ENCODE measurements at places on chromosomes 2 and 18.
A peak's percentile ranks its signal among the peaks of the same experiment; 100 is the strongest.

- no peak for DNase-seq
Observed at GRCh38 chr2:71812736-71813135, 334.9 kb downstream of the CYP26B1 start.

DNA sequence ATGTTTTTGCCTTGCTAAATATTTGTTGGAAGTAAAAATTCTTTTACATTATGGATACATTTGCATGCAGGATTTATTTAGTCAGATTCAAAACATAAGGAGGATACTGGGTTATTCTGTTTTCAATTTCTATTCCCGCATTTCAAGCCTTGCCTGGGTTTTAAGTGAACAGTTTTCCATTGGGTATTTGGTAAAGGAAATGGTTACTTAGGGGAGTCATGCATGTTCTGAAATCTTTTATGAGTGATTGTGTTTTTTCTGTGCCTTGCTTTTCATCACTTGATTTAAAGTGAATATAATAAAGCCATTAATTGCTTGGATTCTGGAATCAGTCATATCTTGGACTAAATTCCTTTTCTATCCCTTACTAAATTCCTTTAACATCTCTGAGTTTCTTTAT, 12.0 kb upstream of the SP9 start:
- DNase-seq, result no peak

GRCh38 chr2:103875131-103875530, 978.8 kb upstream of the POU3F3 start:
- DNase-seq, result no peak

GRCh38 chr2:118975133-118975532, 33.1 kb downstream of the MARCO start:
- no peak for DNase-seq

- peak; percentile 5 for DNase-seq
Observed at GRCh38 chr18:25164848-25165811, 186.8 kb downstream of the ZNF521 start.

DNA sequence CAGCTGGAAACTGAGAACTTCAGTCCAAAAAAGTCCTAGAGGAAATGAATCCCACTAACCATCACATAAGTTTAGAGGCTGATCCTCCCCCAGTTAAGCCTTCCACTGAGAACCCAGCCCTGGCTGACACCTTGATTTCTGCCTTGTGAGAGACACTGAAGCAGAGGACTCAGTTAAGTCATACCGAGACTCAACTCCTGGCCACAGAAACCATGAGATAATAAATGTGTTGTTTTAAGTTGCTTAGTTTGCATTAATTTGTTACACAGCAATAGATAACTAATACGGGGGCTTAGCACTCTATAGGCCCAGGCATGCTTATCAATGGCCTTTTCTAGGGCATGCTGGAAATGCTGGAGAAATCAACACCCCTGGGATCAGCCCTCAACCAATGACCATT, 3.4 kb upstream of the ADD2 start:
- no peak for DNase-seq

- no peak for DNase-seq
Observed at GRCh38 chr2:39865751-39866150, 86.7 kb upstream of the THUMPD2 start.

DNA sequence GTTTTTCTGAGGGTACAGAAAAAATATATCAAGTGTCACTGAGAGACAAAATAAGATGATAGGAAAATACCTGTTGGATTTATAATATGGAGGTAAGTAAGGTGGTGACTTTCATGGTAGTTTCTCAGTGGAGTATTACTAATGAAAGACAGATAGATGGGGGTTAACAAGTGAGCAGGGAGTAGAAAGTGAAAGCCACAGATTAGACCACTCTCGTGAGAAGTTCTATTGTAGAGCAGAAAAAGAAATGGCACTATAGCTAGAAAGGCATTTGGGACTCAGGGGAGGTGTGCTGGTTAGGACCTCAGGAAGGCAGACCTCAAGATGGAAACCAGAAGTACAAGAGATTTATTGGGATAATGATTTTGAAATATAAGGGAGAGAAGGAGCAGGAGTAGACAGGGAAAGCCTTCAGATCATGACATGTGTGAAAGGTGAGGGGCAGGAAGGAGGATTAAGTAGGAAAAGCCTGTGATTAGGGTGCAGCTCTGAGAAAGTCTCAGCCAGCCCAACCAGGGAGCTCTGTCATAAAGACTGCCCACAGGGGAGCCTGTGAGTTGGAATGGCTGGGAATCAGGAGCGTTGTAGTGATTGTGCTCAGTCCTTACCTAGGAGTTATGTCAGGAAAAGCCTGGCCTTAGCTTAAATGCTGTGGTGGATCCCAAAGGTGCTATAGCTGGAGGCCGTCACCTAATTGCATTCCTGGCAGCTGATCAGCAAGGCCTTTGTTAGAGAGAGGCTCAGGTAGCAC, 198.1 kb downstream of the IKZF2 start:
- DNase-seq, result peak; percentile 18

DNA sequence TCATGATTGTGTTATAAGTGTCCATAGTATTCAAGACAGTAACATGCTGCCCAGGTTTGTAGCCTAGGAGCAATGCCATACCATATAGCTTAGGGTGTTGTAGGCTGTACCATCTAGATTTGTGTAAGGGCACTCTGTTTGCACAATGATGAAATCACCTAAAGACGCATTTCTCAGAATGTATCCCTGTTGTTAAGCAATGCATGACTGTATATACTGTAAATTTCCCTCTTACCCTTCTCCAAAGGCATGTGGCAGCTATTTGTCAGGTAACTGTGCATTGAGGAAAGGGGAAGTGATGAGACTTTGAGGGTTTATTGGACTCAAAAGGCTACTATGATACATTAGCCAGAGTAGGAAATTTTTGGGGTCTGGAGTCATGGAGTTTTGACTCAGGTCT, 180.8 kb downstream of the VAPA start:
- no peak for DNase-seq

DNA sequence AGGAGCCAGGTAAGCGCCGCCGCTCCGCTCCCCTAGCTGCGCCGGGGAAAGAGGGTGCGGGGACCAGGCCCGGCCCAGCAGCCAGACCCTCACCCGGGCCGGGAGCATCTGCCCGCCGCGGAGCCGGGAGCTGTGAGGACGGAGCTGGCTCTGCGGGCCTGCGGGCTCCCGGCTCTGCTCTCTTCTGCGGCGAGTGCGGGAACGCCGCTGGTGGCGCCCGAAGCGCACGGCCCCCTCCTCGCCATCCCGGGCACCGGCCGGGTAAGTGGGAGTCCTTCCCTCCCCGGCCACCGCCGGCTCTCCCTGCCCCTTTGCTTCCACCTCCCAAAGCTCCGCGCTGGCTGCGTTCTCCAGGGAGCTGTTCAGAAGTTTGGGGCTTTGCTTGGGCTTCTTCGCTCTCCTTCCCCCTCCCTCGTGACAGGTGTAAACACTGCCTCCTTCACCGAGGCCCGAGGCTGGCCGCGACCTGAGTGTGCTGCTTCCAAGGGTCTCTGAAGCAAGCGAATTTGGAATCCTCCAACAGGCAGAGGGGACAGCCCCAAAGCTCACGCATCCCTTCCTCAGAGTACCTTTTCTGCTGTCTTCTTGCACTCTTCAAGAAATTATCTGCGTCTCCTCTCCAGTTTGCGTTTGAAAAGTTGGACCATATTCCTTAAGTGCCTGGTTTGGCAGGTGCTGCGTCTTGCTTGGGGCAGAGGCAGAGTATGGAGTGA, 632 bp downstream of the AFTPH start:
- peak; percentile 71 for DNase-seq

DNA sequence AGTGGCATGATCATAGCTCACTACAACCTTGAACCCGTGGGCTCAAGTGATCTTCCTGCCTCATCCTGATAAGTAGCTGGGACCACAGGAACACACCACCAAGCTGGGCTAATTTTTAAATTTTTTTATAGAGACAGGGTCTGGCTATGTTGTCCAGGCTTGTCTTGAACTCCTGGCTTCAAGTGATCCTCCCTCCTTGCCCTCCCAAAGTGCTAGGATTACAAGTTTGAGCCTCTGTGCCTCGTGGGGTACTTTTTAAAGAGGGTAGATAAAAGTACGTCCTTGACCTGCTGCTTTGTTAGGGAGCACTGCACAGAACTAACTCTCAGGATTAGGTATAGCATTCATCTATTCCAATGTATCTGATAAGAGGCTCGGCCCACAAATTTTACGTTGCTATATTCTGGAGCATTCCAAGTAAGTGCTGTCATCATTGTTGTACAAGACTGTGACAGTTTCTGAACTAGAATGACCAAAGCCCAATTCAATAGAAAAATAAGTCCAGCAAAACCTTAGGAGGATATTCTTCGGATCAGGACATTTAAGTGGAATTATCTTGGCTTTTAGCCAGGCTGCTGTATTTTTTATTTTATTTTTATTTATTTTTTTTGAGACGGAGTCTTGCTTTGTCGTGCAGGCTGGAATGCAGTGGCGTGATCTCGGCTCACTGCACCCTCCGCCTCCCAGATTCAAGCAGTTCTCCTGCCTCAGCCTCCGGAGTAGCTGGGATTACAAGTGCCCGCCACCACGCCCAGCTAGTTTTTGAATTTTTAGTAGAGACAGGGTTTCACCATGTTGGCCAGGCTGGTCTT, 4.1 kb downstream of the MTCL1 start:
- DNase-seq, result no peak

DNA sequence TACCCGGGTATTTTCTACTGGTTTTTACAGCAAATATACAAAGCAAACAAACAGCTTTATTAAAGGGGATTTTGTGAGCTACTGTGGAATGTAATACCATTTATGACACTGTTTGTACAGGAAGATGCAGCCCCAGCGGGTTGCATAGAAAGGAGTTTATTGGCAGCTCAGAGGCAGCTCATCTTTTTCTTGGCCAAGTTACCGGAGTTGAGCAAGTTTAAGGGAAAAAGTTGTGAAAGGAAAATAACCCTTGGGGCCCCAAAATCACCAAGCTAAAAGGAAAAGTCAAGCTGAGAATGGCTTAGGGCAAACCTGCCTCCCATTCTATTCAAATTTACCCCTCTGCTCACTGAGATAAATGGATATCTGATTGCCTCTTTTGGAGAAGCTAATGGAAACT, 60.8 kb downstream of the MOB4 start:
- DNase-seq, result no peak

DNA sequence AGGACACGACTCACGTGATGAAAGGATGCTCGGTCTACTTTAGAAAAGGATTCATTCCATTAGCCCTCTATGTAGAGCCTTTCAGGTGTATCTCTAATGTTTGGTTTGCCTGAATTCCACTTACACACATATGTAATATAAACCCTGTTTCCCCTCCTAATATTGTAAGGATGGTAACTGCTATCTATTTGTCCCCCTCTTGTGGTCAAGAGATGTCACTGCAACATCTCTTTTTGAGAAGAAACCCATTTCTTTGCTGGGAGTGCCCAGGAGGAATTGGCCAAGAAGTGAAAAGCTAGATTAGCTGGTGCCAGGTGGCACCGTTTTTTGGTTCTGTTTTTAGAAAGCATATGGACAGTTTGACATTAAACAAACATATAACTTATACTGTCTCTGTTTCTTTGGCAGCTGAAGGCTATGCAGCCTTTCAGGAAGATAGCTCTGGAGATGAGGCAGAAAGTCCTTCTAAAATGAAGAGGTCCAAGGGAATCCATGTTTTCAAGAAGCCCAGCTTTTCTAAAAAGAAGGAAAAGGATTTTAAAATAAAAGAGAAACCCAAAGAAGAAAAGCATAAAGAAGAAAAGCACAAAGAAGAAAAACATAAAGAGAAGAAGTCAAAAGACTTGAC, 41.2 kb downstream of the RALBP1 start:
- peak; percentile 33 for DNase-seq

DNA sequence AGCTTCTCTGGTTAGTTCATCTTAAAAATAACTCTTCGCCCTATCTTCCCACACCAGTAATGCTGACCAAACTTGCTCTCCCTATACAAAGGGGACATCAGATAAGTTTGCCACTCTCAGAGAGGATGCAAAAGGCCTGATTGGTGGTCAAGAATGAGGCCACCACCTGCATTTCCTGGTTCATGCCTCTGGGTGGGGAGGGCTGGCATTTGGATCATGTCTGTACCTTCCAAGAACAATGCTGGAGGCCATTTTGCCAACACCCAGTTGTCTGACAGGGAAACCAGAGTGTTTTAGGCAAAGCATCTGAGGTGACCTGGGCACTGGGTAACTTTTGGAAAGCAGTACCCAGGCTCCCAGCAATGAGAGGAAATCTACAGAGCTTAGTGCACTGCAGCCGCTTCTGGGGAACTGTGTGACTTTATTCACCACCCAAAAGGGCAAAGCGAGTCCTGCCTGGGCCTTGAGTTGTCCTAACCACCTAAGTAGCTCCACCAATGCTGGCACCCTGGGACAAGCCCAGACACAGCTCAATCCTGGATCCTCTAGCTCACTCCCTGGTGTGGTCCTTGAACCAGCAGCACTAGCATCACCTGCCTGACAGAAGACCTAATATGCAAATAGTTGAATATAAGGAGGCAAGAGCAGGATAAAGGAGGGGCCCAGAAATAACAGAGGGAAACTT, 35.1 kb downstream of the CAPN13 start:
- no peak for DNase-seq

DNA sequence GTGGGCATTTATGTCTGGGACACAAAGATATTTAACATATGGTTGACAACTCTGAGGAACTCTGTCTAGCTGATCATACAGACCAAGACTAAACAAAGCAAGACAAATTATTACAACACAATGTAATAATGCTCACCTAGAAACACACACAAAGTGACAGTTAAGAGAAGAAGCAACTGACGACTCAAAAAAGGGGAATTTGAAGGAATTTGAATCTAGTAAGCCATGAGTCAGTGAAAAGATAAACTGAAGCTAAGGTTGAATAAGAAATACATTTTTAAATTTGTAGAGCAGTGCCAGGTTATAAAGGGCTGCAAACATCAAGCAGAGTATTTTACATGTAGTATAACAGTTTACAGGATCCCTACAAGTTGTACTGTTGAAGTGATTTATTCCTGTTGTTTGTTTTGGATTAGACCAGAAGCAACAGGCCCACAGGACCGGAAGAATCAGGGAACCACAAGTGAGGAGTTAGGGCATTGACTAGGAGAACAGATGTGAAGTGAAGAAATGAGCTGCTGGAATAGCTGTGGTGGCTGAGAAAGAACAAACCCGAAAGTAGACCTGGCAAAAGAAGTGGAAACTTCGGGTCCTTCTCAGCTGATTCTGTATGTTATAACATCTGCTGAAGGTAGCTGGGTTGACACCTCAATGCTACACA, 35.6 kb downstream of the IFIH1 start:
- no peak for DNase-seq

GRCh38 chr18:13889671-13890070, 25.7 kb downstream of the MC2R start:
- DNase-seq, result no peak

- DNase-seq, result no peak
Observed at GRCh38 chr18:30652387-30652786, 390.2 kb downstream of the DSC3 start.

- DNase-seq, result no peak
Observed at GRCh38 chr2:38032946-38033345, 43.0 kb downstream of the CYP1B1 start.

DNA sequence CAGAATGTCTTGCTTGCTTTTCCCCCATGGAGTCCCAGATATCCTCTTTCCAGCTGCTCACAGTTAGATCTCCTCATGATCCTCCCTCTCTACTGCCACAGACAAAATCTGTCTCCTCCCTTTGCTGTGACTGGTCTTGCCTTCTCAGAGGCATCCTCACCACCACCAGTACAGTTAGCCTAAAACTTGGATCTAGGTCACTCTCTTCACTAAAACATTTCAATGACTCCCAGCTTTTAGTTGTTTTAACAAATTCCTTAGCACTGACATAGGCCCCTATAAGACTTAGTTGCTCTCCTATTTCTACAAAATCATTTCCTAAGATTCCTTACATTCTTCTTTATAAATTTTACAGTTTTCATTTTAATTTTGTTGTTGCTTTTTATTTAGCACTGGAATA, 734.2 kb upstream of the CHAC2 start:
- no peak for DNase-seq
